ENCODE measurements at places on chromosomes 3 and 15.

GRCh38 chr3:192737506-192737905 is 10.2 kb upstream of the FGF12 start:
- DNase-seq = no peak

GRCh38 chr15:54312528-54312927 is 334.3 kb downstream of the UNC13C start:
- DNase-seq = no peak

GRCh38 chr3:197495059-197495455 is 60.7 kb downstream of the BDH1 start:
- no peak for DNase-seq

- no peak for DNase-seq
Measured at GRCh38 chr3:32888739-32889138, 62.7 kb upstream of the CCR4 start.

DNA sequence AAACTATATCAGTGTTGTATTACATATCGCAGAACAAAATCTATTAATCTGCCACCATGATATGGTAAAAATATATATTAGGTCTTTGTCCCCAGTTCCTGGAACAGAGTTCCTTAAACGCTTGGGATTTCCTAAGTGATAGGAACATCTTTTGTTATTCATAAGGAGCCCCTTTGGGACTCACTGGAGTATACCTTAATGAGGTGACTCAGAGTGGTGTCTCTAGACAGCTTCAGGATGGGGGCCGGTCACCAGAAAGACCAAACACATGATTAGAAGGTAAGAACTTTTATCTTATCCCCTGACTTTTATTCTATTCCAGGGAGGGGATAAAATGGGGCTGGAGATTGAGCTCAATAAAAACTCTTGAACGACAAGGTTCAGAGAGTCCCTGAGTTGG is 12.3 kb upstream of the CHCHD6 start:
- DNase-seq = no peak

GRCh38 chr15:47991357-47991756 is 129.4 kb upstream of the SLC24A5 start:
- no peak for DNase-seq

- DNase-seq = no peak
Measured at GRCh38 chr3:186847437-186847836, 4.9 kb downstream of the ADIPOQ start.

DNA sequence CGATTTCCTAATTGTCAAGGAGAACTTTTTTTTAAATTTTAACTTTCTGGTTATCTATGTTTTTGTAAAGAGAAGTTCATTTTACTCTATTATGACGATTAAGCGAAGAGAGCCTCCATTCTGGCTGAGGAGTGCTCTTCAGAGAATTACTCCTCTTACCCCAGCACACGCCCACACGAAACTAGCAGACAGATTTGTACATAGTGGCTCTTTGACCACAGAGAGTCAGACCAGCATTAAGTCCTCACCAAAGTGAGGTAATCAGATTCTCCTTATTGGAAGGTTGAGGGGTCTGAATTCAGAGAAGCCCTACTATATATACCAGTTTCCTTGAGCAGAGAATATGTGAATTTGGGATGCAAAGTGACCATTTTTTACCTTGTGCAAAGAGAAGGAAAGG is 204.8 kb upstream of the TSC22D2 start:
- DNase-seq = no peak

- DNase-seq = no peak
Measured at GRCh38 chr3:36248374-36248773, 131.9 kb upstream of the STAC start.

- no peak for DNase-seq
Measured at GRCh38 chr15:61457050-61457733, 228.1 kb upstream of the RORA start.

- DNase-seq = no peak
Measured at GRCh38 chr3:157948605-157949383, 157.4 kb downstream of the SHOX2 start.

DNA sequence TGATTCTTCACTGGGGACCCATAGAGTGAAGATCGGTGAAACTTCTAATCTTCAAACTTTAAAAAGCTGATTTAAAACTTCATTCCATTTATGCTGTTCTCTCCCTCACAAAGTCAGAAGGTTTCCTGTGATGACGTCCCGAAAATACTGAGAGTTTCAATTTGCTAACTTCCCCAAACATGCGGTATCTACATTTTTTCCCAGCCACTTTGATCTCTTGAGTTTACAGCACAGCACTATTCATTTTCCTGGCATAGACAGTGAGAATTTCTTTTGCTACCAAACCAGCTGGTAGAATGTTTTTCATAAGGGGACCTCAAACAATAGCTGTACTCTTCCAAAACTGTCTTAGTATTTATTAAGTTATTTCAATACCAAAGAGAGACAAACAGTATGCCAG is 156.8 kb downstream of the LSAMP start:
- no peak for DNase-seq

- no peak for DNase-seq
Measured at GRCh38 chr3:110324171-110324705, 747.4 kb upstream of the NECTIN3 start.

DNA sequence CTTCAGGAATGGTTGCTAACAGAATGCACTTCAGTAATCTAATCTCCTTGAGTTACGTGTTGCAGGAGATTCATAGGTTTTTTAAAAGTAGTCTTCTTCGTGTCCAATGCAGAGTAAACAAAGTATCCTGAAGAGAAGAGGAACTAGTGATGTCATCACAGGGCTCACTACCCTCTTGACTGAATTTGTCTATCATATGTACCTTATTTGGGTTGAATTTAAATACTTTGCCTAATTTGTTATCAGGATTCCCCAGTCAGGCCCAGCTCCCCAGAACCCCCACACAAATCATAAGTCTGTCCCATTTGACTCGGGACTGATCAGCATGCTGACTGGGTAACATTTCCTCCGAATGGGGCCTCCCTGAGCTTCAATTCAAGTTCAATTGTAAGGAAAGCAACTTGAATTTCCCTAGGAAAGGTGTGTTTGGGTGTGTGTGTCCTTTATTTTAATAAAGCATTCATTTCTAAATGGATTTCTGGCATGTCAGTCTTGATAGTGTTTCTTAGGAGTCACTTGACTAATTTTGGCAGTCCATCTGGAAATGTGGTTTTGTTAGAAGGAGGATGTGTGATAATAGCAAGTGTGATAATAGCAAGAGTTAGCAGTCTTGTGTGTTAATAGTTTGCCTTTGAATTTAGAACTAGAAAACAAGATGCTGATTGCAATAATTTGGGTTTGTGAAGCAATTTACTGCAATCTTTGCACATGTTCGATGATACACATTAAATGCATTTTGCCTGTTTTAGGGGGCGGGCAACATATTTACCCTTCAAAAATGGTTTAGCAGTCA is 21.9 kb downstream of the OXNAD1 start:
- no peak for DNase-seq

DNA sequence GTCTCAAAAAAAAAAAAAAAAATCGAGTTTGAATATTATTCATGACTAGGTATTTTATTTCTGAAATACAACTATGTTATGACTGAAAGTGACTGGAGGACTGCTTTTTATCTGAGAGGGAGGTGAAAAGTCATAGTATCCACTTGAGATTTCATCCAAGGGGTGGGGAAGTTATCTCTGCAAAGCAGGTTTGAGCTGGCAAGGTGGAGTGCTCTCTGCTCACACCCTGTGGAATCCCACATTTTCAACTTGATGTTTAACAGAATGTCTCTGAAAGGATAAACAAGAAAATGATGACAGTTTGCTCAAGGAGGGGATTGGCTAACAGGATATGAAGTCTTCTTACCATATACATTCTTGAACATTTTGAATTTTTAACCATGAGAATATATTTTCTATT is 27.3 kb upstream of the SEC62 start:
- no peak for DNase-seq

DNA sequence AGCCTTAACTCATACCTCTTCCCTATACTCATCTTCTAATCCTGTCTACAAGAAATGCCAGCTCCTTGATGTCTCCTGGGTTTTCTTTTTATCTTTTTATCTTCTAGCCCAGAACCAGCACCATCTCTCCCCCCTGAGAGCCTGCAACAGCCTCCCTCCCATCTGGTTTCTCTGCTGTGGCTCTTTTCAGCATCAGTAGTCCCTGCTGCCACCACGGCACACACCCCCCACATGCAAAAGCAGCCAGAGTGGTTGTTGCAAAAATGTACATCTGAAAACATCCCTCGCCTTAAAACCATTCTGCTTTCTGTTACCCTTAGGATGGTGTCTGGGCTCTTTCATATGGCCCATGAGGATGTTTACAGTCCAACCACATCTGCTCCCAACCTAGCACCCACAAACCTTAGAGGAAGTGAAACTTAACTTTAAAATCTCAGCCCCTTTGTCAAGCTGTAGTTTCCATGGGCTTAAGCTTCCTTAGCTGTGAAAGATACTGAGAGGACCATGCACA is 775 bp downstream of the TTC21A start:
- DNase-seq = no peak

DNA sequence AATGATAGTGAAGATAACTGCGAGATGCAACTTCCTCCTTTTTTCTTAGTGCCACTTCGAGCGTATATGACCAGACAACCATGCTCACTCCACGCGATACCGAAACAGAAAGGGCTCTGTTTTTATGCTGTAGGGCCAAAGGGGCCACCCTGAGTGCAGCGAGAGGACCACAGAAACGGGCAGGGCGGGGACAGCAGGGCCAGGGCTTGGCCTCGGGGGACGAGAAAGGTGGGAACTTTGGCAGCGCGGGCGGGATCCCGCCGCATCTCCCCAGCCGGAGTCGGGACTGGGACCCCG is 483 bp downstream of the VPS13C start:
- peak; percentile 30 for DNase-seq

DNA sequence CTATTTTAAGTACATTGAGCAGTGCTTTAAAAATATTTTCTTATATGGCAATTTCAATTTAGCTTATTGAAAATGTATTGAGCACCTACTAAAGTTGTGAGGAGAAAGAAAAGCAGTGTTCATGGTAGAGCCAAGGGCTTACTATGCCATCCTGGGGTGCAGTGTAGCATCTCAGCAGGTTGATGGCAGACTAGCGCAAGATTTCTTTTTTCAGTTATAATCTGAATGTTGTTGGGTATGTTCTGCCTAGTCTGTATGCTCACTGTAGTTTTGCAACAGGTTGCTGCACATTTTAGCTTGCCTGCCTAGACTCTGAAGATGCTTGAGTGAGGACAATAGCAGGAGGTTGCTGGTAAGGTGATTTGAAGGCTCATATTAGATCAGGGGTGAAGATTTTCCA is 103.1 kb upstream of the UNC13C start:
- no peak for DNase-seq
